ENCODE measurements at places on chromosomes 11 and 22.

DNA sequence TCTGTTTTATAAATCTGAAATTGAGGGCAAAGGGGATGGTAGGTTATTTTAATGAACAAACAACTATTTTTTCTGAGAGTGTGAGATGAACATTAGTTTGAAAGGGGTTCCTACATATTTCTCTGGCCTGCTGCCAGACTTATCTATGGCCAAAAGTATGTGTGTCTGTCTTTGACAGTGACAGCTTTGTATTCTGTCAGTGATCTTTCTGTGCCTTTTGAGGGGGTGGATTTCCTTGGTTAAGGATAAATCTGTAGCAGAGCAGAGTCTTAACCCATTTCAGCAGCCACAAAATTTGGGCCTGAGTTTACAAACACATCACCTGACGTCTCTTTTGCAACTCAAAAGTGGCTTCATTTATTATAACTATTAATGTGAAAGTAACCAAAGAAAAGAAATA, 30.9 kb downstream of the ZFTA start:
- DNase-seq, result no peak

GRCh38 chr22:18954990-18955571, 19.0 kb upstream of the PRODH start:
- DNase-seq, result peak; percentile 52

- DNase-seq, result no peak
Observed at GRCh38 chr11:93536101-93536861, 6.9 kb downstream of the SMCO4 start.

- peak; percentile 85 for DNase-seq
Observed at GRCh38 chr22:37428649-37429586, 1.6 kb upstream of the ELFN2 start.

DNA sequence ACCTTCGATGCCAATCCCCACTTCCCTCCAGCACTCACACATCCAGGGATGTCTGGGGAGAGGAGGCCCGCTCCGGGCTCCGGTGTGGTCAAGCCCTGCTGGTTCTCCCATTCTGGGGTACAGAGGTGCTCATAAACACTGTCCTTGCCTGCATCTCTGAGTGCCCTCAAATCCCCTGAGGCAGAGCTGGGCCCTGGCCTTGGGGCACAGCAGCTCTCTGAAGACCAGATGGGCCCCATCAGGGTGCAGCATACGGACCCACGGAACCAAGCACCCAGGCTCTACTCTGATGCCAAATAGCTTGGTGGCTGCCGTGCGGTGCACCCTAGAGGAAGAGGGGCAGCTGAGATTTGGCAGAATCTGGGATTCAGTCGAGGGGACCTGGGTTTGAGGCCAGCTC, 35.7 kb upstream of the NNMT start:
- no peak for DNase-seq

DNA sequence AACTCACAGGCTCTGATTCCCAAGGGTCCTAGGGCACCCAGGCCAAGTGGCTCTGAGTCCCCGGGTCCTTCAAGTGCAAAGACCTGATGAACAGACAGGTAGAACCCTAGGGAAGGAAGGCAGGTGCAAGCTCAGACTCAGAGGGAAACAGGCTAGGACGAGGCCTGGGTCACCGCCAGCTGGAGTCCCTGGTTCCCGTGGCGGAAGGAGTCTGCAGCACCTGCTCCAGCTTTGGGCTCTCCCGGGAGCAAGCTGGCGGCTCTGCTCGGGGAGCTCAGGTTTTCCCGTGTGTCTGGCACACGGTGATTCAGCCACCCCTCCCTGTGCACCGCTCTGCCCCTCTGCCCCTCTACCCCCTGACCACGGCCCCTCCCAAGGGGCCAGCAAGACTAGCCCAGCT, 59.8 kb downstream of the WNT7B start:
- no peak for DNase-seq

DNA sequence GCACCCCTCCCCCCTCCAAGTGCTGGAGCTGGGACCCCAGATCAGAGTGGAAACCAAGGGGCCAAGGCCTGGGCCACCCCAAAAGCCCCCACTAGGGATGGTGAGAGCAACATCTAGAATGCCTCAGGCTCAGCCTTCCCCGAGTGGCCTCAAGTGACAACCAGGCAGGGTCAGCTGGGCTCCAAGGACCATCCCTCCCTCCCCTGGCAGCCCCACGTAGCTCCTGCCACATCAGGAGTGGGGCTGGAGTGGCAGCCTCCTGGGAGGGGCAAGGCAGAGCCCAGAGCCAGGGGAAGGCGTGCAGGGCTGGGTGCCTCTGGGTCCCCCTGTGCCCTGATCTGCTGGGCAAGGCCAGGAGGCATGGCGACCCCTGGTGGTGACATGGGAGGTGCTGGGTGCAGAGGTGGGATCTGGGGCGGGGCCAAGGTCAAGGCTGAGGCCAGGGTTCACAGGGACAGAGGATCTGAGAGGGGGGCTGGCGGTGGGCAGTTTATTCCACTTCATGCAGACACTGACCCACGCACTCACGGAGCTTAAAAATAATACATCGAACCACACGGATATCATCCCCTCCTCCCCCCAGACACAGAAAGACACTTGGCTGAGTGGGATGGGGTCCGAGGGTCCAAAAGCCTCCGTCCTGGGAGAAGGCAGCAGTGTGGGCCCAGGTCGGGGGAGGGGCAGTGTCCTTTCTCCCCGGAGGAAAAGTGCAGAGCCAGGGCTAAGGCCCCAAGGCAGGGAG, 15.8 kb upstream of the EHD1 start:
- DNase-seq, result peak; percentile 98

- DNase-seq, result no peak
Observed at GRCh38 chr22:49948116-49948957, 12.2 kb upstream of the PIM3 start.

DNA sequence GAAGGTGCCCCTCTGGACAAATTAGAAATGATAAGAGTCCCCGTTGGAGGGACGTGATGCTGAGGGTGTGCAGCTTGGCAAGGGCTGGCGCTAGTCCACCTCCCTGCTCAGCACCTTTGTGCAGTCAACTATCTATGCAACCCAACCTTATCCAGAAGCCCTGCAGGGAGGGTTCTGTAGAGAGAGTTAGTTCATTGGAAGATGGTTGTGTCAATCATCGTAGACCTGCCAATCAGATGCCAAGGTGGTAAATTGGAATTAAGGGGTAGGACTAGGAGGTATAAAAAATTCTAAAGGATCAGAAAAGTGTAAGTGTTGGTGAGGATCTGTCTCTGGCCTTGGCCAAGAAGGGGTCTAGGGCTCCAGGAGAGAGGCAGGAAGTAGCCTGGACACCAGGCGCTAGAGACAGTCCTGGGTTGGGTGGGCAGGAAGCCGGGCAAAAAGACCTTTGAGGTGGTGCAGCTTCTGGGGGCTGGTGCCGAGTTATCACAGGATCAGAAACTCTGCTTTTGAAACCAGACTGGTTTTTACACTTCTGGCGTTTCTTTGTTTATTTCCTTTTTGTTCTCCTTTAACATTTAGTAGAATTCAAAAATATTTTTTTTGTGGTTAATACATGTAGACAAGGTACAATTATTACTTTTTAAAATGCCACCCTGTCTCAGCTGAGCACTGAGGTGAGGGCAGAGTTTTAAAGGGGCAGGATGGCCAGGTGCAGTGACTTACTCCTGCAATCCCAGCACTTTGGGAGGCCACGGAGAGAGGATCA, 1.6 kb downstream of the C1QTNF6 start:
- peak; percentile 83 for DNase-seq

GRCh38 chr11:75535071-75535470, 9.3 kb upstream of the GDPD5 start:
- no peak for DNase-seq

DNA sequence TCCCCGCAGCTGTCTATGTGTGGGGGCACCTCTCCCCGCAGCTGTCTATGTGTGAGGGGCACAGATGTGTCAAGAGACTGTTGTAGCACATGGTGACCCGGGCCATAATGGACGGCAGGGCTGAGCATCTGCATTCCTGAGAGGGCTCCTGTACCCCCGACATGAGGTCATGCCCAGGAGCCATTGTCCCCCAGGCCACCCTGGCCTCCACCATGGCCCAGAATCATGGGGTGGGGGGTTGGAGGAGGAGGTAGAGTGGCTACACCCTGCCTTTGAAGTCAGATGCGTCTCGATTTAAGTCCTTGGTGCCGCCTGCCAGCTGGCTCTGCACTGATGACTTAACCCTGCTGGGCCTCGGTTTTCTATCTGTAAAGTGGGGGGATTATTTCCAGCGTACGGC, 49.1 kb downstream of the ARHGAP8 start:
- DNase-seq, result no peak

- no peak for DNase-seq
Observed at GRCh38 chr11:28606930-28607329, 498.7 kb downstream of the METTL15 start.

DNA sequence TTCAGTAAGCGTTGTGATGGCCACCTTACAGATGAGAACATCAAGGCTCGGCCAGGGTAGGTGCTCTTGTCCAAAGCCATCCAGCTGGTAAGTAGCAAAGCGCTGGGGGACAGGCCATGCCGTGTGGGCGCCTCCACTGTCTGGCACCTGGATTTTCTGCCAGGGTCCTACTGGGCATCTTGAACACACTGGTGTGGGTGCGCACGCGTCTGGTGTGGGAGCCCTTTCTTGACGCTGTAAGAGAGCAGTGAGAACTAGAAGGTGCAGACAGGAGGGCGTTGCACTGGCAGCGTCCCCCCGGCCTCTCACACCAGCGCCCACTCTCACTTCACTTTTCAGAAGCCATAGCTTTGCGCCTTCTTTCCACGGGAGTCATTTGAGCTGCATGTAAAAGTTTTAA, 296.6 kb downstream of the TBC1D22A start:
- DNase-seq, result no peak

GRCh38 chr11:62153617-62154016, 29.8 kb downstream of the INCENP start:
- no peak for DNase-seq

DNA sequence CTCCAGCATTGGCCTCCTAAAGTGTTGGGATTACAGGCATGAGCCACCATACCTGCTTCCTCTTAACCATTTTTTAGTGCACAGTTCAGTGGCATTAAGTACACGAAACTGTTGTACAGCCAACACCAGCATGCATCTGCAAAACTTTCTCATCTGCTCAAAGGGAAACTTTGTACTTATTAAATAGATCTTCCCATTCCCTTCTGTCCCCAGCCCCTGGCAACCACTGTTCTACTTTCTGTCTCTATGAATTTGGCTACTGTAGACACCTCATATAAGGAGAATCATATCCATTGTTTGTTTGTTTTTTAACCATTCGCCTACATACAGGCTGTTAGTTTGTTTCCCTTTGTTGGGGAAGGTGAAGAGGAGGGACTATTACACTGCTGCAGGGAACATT, 6.5 kb upstream of the EP300 start:
- DNase-seq, result no peak

DNA sequence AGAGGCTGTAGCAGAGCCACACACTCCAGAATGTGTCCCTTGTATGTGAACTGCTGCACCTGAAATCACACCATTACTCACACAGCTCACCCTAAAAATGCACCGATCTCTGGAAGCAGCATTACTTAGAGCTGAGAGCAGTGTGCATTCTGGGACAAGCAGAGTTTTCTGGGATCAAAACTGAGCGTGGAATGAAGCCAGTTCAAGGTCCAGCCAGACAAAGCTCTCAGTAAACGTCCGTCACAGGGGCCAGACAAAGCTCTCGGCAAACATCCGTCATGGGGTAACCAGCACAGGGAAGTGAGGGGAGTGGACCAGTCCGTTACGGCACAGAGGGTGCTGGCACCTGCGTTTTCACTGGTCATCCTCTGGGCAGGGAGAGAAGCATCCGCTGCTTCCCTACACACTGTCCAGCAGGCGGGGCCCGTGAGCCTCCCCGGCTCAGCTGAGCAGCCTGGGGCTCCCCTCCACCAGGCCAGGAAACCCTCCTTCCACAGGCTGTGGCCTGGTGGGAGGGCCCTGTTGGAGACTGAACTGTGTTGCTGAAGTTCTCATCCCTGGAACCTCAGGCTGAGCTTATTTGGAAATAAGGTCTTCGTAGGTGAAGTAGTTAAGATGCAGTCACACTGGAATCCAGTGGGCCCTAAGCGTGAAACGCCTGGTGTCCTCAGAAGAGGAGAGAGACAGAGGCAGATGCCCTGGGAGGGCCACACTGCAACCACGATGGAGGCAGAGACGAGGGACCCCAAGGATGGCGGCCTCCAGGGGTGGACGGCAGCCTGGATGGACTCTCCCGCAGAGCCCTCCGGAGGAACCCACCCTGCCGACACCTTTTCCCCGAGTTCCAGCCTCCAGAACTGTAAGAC, 883.9 kb downstream of the BRD1 start:
- DNase-seq, result peak; percentile 53

DNA sequence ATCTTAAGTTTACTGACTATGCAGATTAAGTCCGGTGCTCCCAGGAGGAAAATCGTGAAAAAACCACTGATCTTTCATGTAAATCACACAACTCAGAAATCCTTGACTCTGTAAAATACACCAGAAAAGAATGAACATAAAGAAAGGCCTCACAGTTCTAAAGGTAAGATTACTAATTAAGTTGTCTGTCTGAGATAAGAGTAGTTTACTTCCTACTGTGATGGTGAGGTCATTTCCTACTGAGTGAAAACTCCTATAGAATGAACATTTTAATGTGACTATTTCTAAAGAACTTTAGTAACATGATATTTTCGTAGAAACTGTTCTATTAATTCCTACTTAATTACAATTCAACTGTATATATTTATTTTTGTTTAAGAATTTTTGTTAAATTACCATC, 774.4 kb upstream of the CHORDC1 start:
- DNase-seq, result no peak

GRCh38 chr22:40346185-40347118, at the start of gene ADSL:
Gene ADSL (plus strand): TSS chr22:40346500. CDS start chr22:40346559, 59 bp downstream.
- peak; percentile 96 for DNase-seq

GRCh38 chr22:48490500-48491411, 1336.9 kb downstream of the BRD1 start:
- no peak for DNase-seq

DNA sequence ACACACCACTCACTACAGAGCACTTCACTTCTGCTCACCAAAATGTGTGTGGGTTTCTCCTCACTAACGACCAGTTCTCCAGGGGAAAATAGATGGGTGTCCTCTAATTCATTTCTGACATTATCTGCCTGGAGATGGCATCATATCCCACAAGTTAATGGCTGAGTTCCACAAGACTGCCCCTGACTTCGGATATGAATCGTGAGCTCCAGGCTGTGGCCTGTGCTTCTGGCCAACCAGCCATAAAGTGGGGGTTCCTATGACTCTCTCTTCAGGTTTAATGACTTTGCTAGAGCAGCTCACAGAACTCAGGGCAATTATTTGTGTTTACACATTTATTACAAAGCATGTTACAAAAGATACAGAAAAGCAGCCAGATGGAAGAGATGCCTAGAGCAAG, 113.0 kb upstream of the SYT13 start:
- DNase-seq, result no peak

DNA sequence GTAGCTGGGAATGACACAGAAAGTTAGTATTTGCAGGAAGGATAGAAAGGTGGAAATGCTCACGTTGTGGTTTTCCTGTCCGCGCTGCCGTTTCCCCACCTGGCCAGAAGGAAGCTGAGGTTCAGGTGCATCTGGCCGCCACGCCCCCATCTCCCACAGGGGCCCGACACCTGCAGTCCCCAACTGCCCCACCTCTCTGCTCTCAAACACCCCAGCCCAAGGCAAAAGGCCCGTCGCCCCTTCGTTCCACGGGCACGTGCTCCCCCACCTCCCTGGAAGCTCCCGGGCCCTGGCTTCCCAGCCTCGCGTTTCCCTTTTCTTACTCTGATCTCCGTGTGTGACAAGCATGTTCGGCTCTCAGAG, 985.1 kb downstream of the BRD1 start:
- no peak for DNase-seq
